Esophagus squamous epithelium (tissue), 5 donors: ENCODE measurements at places on chromosomes 16 and 17. TPM values are rescaled to one million over a fixed set of nuclear protein-coding genes. Genes with fewer than 3 reads are reported as not detected.
A peak's percentile ranks its signal among the peaks of the same experiment; 100 is the strongest.

Gene TEKT1
- total RNA-seq: not detected

Gene OR3A3
- total RNA-seq: not detected

Gene GNGT2
- 1.7 TPM for total RNA-seq

Gene CCL16
- total RNA-seq: not detected

Gene TLCD3B
- total RNA-seq: not detected

Gene SGCA
- 1.9 TPM for total RNA-seq

DNA sequence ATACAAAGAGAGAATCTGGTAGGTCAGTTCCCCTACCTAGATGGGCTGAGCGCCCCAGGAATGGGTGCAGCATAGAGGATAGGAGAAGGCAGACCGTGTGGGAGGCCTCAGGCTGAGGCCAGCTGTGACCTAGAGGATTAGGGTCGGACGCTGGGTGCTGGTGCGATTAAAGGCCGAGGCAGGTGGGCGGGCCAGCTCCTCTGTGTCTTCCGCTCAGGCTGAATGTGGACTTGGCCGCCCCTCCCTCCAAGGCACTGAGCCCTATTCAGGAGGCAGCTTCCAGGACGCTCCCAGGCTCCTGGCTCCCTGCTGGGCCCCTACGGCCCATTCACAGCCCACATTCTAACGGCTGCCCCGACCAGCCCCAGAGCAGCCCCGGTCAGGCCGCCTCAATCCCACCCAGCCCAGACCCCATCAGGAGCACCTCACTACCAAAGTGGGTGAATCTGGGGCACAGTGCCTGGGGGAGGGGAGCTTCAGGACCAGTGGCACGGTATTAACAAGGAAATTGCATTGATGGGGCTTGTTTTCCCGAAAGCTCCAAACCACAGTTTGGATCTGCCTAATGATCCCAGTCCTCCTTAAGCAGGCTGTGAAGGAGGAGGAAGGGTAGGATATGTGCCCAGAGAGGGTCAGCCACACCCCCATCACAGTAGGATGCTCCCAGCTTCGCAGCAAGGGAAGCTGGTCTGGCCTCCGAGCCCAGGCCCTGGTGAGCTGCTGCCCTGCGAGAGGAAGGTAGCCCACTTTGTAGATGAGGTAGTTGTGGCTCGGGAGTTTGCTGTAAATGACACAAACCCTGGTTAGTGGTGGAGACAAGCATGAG lies 14.5 kb downstream of the RHBDL3 start:
- DNase-seq: no peak

GRCh38 chr17:7982666-7983065 lies 19.7 kb upstream of the GUCY2D start:
- no peak for DNase-seq

GRCh38 chr17:58306131-58306951 lies 22.3 kb downstream of the TSPOAP1 start:
- DNase-seq: no peak

GRCh38 chr17:69246726-69247375 lies 18.2 kb upstream of the ABCA10 start:
- no peak for DNase-seq

- no peak for DNase-seq
Measured at GRCh38 chr17:50802609-50803571, 32.5 kb upstream of the WFIKKN2 start.

DNA sequence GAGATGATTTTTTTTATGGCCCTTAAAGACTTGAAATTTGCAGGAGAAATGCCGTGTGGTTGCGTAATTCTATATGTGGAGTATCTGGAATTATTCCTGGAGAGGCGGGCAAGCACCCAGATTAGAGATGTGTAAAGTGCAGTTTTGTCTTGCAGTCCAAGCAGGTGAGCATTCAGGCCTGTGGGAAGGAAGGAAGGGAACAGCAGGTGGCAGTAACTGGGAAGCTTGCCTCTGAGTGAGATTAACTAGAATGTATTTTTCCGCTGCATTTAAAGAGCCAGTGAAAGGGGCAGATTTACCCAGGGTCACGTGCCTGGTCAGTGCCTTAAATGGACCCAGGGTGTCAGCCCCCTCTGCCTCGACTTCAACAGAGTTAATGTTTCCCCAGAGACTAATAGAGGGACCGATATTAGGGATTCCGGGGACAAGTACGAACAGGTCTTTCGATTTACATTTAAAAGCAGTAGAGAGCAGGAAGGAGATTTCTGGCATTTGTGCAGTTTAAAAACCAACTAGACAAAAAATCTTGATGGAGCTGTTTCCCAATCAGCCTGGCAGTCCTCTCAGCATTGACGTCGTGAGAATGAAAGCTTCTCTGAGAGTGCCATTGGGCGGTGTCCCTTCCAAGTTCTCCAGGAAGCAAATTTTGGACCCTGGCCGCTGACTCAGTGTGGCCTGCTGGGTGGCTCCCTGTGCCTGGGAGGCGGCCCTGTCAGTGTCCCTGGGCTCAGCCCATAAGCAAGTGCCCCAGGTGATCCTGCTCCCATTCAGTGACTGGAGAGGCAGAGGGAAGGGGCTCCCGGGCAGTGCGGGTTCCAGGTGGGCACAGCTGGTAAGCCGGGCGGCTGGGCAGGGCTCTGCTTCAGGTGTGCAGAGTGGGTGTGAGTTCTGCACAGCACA lies 38.2 kb downstream of the KSR1 start:
- DNase-seq: no peak

- DNase-seq: no peak
Measured at GRCh38 chr16:3674513-3675295, 20.2 kb downstream of the DNASE1 start.

DNA sequence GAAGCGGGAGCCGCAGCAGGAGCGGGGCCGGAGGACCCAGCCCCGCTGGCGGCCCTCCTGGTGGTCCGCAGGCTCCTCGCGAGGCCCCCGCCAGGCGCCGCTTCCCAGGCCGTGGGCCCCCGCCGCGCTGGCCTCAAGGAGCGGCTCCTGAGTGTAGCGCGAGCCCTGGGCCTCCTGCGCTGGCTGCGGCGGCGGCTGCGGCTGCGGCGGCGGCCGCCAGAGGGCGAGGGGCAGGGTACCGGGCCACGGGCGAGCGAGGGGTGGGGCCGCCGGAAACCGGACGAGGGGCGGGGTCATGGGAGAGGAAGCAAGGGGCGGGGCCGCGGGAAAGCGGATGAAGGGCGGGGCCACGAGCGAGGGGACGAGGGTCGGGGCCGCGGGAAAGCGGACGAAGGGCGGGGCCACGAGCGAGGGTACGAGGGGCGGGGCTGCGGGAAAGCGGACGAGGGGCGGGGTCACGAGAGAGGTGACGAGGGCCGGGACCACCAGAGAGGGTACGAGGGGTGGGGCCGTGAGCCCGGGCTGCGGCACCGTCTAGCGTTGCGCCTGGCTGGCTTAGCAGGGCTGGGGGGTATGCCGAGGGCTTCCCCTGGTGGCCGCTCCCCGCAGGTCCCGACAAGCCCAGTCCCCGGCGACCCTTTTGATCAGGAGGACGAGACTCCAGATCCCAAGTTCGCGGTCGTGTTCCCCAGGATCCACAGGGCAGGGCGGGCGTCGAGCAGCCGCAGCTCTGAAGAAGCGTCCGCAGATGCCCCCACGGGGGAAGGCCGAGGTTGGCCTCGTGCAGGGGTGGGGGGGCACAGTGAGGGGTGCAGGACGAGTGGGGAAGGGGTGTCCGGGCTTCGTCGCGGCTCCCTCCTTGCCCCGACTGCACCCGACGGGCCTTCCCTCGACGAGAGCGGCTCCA lies 1.7 kb downstream of the MYO15B start:
- DNase-seq: peak; percentile 69

GRCh38 chr17:57294629-57295501 lies 38.5 kb downstream of the MSI2 start:
- no peak for DNase-seq

DNA sequence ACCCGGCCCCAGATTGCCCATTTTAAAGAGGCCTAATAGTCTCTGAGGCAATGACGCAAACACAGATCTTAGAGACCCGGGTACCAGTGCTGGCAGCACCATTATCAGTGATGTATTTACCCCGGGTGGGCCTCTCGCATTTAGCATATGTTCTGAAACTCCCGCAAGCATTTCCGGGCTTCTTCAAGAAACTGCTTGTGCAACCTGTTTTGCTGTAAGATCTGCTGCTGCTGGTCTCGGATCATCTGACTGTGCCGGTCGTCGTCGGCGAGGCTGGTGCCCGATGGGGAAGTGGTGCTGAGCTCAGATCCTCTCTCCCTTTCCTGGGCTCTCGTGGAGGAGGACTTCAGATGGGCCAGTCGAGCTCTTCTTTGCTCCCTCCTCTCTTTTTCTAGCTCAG lies 12.5 kb downstream of the CEP295NL start:
- DNase-seq: peak; percentile 41

GRCh38 chr16:11004351-11004750 lies 60.0 kb downstream of the CLEC16A start:
- no peak for DNase-seq
